A549 treated with CpdA at 1 μM for 4 hours (cell line): ENCODE measurements at places on chromosomes 6 and 20. TPM values are rescaled to one million over a fixed set of nuclear protein-coding genes. Genes with fewer than 3 reads are reported as not detected.

EBF4 gene
- 2.2 to 4.7 TPM (median 2.4 TPM) in 5 replicates for total RNA-seq

TNNC2 gene
- 0.21 to 0.22 TPM in 2 of 5 replicates, not detected in the others for total RNA-seq

DEFB126 gene
- not detected in 5 replicates for total RNA-seq

TNF gene
- total RNA-seq, result 0.06 to 0.13 TPM (median 0.07 TPM) in 3 of 5 replicates, not detected in the others

ADGRG6 gene
- total RNA-seq, result 38.4 to 54.0 TPM (median 50.2 TPM) in 5 replicates

NRSN1 gene
- not detected in 5 replicates for total RNA-seq

SMPDL3A gene
- total RNA-seq, result 2.2 to 2.8 TPM (median 2.5 TPM) in 5 replicates

RSPH4A gene
- 0.09 to 0.29 TPM (median 0.23 TPM) in 5 replicates for total RNA-seq

SLC2A10 gene
- total RNA-seq, result not detected in 5 replicates

KHDC1 gene
- 3.2 to 4.8 TPM (median 3.8 TPM) in 5 replicates for total RNA-seq

RNF39 gene
- 0.03 TPM in 1 of 5 replicates, not detected in the others for total RNA-seq

CST2 gene
- 0.22 to 0.44 TPM (median 0.39 TPM) in 3 of 5 replicates, not detected in the others for total RNA-seq

PACRG gene
- 0.22 to 0.81 TPM in 2 of 5 replicates, not detected in the others for total RNA-seq

OR2H1 gene
- total RNA-seq, result not detected in 5 replicates

AVP gene
- not detected in 5 replicates for total RNA-seq

NELFE gene
- total RNA-seq, result 74.0 to 93.6 TPM (median 77.4 TPM) in 5 replicates

AAR2 gene
- total RNA-seq, result 42.2 to 46.6 TPM (median 44.0 TPM) in 5 replicates

FLRT3 gene
- 1.8 to 2.1 TPM (median 2.0 TPM) in 5 replicates for total RNA-seq

BPI gene
- total RNA-seq, result not detected in 5 replicates

BPIFB1 gene
- 0.07 to 0.15 TPM (median 0.14 TPM) in 3 of 5 replicates, not detected in the others for total RNA-seq

TP53TG5 gene
- total RNA-seq, result not detected in 5 replicates

DLL1 gene
- total RNA-seq, result 0.12 to 0.30 TPM (median 0.21 TPM) in 5 replicates

MYCT1 gene
- total RNA-seq, result 0.03 to 0.10 TPM (median 0.06 TPM) in 4 of 5 replicates, not detected in the other

ADAT2 gene
- 2.9 to 4.4 TPM (median 3.8 TPM) in 5 replicates for total RNA-seq
